ENCODE measurements at places on chromosomes 5 and 9.

DNA sequence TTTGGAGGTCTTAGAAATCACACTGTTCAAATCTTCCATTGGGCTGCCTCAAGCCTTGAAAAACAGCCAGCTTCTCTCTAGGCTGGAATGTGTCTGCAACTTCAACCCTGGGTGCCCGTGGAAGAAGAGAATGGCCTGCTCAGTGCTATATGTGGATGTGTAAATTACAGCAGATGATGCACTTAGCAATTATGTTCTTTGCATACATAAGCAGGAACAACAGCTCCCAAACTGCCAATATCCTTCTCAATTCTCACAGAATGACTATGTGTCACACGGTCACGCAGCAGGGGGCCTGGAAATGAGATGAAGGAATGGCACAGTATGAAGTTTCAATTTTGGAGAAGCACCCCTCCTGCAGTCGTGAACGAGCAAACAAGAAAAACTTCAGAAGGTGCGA lies 175.2 kb upstream of the SMARCA2 start:
- DNase-seq = no peak

- no peak for DNase-seq
These were observed 37.0 kb upstream of the LRRTM2 start for GRCh38 chr5:138912093-138912492.

DNA sequence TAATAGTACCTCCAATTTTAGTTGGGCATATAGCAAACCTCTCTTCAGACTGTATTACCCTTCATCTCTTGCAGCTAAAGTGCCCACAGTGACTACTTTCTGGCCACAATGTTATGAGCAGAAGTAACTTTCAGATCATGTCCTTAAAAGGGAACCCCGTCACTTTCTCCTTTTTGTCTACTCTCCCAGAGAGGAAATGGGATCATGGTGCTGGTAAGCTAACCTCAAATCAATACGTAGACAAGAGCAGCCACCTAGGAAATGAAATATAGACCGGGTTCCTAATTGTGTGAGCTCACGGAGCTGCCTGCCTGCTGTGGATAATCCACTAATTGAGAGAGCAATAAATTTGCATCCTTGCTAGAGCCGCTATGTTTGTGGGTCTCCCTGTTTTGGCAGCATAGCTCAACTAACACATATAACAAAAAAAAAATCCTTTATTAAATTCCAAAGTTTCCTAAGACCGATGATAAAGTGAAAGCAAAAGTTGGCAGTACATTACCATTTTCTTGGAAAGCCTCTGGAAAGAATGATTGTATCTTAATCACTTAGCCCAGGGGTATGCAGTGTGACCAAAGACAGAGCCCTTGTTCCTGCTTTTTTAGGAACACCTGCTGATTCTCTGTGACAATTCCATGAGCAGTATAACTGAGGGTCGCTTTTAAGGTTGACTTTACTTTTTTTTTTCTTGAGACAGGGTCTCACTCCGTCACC lies 5.6 kb upstream of the IL7R start:
- DNase-seq = no peak

DNA sequence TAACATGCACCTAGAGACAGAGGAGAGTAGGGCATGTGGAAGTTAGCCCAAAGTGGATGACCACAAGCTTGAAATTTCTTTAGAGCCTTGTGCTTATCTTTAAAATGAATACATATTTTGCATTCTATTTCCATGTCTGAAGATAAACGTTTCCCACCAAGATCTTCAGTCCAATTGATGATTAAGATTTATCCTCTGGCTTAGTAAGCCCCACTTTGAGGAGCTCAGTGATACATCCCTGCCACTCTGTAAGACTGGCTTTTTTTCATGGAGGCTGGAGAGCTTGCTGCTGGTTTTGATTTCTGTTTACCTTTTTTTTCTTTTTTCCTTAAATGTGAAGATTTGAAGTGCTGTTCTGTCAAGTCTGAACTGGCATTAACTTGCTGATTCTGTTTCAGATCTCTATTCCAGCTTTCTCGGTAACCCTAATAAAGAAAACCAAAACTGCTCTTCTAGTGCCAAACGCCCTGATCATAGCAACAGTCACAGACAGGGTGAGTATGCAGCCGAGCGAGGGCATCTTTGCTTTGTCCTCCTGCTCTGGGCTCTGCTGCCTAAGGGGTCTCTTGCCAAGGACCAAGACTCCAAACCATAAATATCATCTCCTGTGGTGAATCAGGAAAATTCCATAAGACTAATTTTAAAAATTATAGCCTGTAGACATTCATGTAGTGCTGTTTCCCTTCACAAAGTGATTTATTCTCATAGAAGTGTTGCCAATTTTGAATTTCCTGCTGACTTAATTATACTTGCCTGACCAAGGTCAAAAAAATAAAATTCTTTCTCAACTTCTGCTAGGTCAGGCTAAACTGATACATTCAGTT lies 54.3 kb downstream of the GRAMD2B start:
- no peak for DNase-seq

DNA sequence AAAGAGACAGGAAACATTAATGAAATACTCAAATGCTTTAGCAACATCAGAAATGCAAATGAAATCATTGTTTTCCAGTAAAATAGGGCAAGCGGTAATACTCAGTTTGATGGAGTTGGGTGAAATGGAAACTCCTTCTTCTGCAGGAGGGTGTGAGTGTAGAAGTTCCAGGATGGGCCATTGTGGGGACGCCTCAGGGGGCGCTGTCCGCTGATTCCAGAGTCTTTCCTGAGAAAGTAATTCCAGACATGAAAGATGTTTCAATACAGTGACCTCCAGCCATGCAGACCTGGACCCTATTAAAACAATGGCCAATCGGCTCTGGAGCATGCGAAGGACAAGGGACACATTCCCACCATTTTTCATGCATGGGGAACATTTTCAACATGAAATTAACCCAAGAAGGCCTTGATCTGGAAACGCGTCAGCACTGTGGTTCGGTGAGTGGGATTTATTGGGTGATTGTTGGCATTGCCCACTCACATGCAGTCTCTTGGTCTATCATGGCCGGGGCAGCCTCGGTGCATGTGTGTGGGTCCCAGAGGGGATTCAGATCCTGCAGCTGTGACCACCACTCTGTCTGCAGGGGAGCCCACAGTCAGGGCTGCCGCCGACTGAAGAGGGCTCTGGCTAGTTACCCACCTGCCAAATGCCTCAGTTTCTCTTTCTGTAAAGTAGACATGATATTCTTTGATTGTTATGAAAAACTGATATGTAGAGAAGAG lies 132.6 kb upstream of the IRX4 start:
- DNase-seq = no peak

DNA sequence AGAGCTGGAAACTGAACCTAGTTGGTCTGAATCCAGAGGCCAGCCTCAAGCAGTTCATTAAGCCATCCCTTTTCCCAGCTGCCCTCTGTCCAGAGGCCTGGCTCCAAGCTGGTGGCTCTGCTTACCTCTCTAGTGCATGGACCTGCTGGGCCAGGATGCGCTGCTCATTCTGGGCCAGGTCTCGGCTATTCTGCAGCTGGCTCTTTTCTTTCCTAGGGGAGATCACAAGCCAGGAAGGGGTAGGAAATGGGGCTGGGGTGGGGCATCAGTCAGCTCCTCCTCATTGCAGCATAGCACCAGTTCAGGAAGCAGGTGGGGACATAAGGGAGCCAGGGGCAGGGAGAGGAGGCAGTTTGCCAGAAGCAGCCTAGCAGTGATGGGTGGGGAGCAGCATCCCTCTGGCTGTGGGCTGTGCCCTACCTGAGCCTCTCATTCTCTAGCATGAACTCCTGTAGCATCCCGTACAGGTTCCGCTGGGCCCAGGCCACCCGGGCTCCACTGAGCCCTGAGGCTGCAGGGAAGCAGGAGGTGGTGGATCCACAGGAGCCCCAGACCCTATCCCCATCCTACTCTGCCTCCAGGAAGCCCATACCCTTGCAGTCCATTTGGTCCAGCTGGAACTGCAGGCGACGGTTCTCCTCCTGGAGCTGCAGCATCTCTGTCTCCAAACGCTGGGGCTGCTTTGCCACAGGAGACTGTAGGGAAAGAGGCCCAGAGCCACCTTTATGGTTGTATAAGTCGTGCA lies 5.2 kb downstream of the KIF12 start:
- DNase-seq = no peak

GRCh38 chr5:149455889-149456409 lies 76.9 kb upstream of the IL17B start:
- DNase-seq = no peak

- peak; percentile 34 for DNase-seq
These were observed 20.0 kb upstream of the CREBRF start for GRCh38 chr5:173035904-173036707.

DNA sequence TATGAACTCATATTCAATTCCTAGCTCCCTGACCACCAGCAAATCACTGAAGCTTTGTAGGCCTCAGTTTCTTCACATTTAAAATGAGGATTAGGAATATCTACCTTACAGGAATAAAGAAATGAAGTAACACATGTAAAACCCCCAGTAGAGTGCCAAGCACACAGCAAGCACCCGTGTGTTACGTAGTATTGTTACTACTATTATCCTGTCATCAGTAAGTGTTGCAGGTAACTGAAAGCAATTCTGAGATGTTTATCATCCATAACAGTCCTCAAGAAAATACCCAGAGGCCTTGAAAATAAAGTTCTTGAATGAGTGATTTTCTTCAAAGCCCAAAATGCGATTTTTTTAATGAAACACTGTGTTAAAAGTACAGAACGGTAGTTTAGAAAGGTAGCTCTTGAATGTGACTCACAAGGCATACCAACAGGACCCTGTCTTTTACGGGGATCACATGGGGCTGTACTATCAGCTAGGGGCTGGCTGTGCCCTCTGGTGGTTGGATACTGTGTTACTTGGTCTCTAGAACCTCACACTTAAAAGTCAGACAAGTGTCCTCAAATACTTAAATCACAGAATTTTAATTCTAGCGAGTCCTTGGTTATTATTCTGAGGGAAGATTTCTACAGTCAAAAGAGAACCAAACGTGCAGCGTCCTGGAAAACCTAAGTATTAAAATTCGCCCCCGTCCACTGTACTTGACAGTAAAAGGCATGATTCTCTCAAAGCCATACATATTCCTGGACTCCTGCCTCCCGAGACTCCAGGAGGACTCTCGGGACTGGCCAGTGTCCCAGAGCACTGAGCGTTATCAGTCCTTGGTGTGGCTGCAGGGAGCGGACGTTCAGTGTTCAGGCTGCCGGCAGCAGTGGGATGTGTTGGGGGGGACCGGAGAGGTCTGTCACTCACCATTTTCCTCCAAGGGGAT lies 725 bp downstream of the NDUFB6 start:
- DNase-seq = peak; percentile 66

- DNase-seq = no peak
These were observed 367.9 kb downstream of the DIRAS2 start for GRCh38 chr9:90274725-90275124.

GRCh38 chr9:133255371-133256135 lies 19.4 kb downstream of the ABO start:
- DNase-seq = no peak

GRCh38 chr9:5442400-5443011 lies 4.8 kb upstream of the PLGRKT start:
- peak; percentile 49 for DNase-seq

GRCh38 chr9:19028835-19029451 lies 4.1 kb downstream of the SAXO1 start:
- no peak for DNase-seq

DNA sequence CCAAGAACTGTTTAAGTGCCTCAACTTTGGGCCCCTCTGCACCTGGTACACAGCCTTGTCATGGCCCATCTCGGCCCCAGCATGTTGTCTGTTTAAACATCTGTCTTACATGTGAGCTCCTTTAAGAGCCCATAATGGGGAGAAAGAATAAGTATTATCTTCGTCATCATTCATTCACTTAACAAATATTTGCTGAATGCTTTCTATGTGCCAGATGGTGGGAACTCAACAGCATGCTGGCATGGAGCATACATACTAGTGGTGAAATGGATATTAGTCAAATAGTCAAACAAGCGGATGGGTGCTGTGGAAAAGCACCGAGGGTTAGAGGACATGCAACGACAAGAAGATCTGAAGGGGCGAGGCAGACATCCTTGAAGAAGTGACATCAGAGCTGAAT lies 54.5 kb downstream of the GABBR2 start:
- DNase-seq = no peak

DNA sequence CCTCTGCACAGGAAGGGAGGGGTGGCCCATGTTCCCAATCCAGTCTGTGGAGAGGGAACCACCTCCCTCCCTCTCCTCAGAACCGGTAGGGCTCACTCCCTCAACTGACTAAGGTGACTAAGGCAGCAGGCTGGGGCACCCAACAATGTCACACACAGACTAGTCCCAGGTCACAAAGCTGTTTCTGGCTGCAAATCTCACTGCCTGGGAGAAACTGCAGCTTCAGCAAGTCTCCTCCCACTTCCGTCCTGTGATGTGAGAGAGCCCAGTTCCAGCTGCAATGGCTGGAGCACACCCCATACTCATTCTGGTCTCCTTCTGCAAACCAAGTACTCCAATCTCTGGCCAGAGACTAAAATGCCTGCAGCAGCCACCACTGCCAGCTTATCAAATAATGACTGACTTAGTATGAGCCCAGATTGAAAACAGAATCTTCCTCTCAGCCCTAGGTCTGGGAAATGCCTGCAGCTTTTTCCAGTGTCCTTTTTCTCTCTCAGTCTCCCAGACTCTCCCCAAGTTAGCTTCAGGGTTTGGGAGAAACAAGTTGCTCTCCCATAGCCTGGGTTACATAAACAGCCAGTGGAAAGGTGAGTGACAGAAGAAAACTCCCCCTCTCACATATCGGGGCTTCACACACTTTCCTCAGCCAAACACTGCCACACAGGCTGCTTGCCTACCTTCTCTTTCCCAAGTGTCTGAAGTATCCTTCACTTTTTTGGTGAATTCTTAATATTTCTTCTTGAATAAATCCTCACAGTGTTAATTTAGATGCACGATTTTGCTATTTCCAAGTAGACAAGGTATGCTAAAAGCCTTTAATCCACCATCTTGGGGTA lies 247.4 kb upstream of the RASA1 start:
- peak; percentile 22 for DNase-seq

DNA sequence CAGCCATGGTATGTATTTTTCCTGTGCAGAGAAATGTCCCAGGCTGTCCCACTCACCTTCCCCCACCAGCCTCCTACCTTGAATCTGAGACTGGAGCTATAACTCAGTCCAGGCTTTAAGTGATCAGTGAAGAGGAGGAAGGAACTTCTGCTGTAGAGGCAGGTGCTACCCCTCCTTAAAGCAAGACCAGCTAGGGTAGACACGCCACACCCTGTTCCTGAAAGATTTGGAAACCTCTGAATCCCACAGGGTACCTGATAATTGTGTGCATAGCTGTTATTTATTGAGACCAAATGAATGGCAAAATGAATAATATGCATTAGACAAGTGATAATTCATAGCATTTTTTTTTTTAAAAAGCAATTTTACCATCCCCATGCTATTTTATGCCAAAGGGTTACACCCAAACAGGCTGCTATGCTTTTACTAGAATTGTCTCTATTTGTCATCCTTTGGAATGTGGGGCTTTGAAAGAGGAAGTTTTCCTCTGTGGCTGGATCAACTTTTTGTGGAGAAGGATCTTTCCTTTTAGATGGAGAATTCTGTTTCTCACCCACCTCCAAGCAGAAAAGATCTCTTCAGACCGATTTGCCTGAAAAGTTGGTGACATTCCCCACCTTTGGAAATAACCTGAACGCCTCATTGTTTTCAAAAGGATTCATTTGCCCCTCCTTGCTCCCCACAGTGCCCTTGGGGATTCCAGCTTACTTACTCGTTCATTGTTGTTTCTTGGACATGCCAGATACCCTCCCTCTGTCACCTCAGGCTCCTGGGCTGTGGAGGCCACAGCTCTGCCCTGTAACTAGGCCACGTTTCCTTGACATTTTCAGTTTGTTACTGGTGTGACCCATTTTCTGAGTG lies 248.7 kb downstream of the NR3C1 start:
- no peak for DNase-seq

- DNase-seq = no peak
These were observed 1.2 kb downstream of the CKMT2 start for GRCh38 chr5:81234299-81234698.
